ENCODE measurements at places on chromosomes 12 and 14.

DNA sequence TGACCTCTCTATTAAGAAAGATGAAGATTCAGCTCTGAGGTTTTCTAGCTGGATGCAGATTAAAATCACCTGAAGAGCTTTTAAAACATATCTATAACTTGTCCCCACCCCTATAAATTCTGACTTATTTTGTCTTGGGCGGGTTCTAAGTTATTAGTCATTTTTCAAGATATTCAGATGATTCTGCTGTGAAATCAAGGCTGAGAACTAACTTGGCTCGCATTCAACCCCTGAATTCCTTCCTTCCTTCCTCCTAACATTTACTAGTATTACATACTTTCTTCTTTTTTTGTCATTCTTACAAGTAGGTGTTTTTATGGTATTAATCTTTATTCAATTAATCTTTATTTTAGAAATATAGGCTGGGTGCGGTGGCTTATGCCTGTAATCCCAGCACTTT lies 55.4 kb downstream of the SSPN start:
- no peak for DNase-seq

DNA sequence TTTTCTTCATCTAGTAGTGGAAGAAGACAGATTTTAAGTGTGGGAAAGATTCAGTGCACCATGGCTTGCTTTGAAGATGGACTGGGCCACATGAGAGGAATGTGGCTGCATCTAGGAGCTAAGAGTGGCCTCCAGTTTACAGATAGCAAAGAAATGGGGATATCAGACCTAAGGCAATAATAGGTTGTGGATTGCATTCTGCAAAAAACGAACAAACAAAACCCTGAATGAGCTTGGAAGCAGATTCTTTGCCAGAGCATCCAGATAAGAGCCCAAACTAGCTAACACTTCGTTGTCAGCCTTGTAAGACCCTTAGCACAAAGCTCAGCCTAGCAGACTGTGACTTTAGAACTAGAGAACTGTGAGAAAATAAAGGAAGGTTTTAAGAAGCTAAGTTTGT lies 9.6 kb downstream of the ATXN7L3B start:
- no peak for DNase-seq

DNA sequence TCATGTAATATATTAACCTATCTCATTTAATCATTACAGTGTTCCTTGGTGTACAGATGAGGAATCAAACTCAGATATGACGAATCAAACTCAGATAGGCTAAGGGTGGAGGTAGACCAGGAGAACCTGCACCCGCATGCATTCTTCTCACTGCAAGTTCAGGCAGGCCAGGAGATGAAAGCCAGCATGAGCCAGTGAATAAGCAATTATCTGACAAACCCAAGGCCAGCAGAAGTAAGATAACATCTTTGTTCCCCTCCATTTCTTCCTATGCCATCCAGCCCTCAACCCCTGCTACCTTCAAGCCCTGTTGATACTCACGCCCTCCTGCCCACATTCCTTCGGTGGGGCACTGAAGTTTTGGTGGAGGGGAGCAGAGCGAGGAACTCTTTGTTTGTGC lies 152.2 kb downstream of the ETV6 start:
- DNase-seq = no peak

- no peak for DNase-seq
Measured at GRCh38 chr12:3717283-3717898, 35.5 kb downstream of the CRACR2A start.

- no peak for DNase-seq
Measured at GRCh38 chr14:87687420-87687819, 305.6 kb downstream of the GALC start.

- no peak for DNase-seq
Measured at GRCh38 chr12:97173688-97174410, 266.8 kb downstream of the NEDD1 start.

- no peak for DNase-seq
Measured at GRCh38 chr12:129434790-129435189, 469.0 kb downstream of the TMEM132D start.

DNA sequence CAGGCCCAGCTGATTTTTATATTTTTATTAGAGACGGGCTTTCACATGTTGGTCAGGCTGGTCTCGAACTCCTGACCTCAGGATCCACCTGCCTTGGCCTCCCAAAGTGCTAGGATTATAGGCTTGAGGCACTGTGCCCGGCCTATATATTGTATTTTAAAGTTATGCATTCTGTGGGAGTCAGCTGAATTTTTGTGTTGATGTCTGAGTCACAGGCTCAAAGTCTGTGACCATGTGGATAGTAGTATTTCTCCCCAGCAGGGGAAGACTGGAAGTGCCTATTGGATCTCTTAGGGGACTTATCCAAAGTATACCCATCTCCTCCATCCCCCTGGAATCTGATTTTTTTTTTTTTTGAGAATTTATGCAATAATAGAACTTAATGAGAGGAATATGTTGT lies 43.8 kb upstream of the ATF1 start:
- no peak for DNase-seq

DNA sequence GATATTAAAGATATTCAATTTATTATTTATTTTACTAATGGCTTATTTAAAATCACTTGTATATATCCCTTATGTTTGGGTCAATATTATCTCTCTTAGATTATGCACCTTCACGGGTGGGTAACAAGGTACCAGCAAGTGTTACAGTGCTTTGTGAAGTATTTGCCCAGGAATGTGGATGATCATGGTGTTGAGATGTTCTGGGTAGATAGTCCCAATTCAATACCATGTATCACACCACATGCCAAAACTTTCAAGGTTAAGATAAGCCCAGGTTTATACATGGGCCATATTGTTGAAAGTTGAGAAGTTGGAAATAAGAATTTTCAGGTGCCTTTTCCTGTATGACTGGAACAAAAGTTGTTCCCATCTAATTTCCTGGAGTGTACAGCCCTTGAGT lies 131.3 kb upstream of the RASSF8 start:
- DNase-seq = no peak

GRCh38 chr12:109481863-109482262 lies 4.4 kb downstream of the UBE3B start:
- DNase-seq = no peak

Measured in activated CD4-positive, alpha-beta T cell treated with anti-CD3 and anti-CD28 coated beads for 4 hours (primary cell).